Central memory CD4-positive, alpha-beta T cell (primary cell): ENCODE measurements at places on chromosomes 4 and X.

GRCh38 chr4:25862411-25863346, at the start of gene SEL1L3:
Gene SEL1L3 (minus strand): TSS chr4:25862988. CDS start chr4:25862836, 152 bp downstream.
- DNase-seq, result peak; percentile 36

GRCh38 chr4:23884261-23884660, 5.6 kb downstream of the PPARGC1A start:
- no peak for DNase-seq

- no peak for DNase-seq
Measured at GRCh38 chrX:23187819-23188218, 146.8 kb upstream of the PTCHD1 start.

- peak; percentile 46 for DNase-seq
Measured at GRCh38 chrX:124211312-124211942, 121.0 kb upstream of the TEX13D start.

DNA sequence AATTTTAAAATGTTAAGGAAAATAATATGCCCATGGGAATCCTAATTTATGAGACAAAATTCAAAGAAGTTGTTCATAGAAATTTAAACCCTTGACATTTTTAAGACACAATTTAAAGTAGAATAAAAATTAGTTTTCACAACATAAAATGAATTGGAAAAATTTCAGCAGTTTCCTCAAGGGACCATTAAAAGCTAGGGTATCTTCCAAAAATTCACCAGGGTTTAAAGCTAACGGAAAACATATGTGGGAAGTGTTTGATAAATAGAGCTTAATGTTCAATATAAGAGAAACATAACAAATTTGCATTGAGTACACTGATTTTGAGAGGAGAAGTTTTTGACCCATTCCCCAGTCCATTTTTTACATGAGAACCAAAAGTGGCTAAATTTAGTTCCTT, 228.9 kb upstream of the TTC29 start:
- DNase-seq, result no peak

DNA sequence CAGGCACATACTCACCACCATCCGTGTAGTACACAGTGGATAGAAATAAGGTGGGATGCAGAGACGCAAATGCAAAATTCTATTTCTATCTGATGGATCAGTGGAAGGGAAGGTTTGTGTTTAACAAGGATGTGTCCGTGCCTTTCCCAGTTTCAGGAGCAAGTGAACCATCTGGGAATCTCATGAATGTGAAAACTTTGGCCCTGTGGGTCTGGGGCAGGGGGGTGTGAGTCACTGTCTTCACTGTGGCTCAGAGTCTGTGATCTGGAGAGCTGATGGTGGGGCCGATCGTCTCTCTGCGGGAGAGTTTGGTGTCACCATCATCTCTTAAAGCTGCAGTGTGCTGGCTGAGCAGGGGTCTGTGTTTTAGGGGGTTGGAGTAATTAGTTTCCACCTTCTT, 179.3 kb upstream of the STS start:
- no peak for DNase-seq

DNA sequence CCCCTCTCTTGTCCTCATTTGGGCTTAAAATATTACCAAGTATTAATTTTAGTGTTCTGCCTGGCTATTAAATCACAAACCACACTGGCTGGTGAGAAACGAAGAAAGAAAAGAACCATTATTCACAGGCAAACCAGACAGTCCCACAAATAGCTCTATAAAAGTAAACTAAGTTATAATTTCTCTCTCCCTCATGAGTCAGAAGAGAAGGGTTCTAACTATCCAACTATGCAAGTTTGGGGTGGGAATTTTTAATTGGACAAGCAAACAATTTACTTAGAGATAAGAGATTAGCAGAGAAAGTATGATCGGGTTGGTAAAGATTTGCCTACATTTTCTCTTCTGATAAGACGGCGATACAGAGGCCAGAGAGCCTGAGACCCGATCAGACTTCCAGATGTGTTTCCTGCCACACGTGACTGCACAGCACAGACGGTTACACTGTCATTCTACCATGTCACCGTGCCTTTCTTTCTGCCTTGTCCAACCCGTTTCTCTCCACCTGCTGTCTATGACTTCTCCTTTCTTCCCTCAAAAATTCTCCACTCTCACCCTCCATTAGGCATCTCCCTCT, 52.3 kb downstream of the MEPE start:
- DNase-seq, result no peak

DNA sequence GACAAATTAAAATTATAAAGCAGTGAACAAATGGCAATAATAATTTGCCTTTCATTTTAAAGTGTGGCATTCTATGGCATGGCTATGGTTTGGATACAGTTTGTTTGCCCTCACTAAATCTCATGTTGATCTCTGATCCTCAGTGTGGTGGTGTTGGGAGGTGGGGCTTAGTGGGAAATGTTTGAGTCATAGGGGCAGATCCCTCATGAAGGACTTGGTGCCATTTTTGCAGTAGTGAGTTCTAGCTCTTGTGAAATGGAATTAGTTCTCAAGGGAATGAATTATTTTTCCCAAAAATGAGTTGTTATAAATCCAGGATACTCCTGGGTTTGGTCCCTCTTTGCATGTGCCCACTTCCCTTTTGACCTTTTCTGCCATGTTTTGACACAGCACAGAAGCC, 181.4 kb downstream of the AMELX start:
- DNase-seq, result no peak
